ENCODE measurements at places on chromosomes 16 and 17.

GRCh38 chr17:81165246-81166032, at the start of gene PVALEF:
Gene PVALEF (plus strand): TSS chr17:81165507. CDS start chr17:81181227, 15,720 bp downstream.
- no peak for DNase-seq

DNA sequence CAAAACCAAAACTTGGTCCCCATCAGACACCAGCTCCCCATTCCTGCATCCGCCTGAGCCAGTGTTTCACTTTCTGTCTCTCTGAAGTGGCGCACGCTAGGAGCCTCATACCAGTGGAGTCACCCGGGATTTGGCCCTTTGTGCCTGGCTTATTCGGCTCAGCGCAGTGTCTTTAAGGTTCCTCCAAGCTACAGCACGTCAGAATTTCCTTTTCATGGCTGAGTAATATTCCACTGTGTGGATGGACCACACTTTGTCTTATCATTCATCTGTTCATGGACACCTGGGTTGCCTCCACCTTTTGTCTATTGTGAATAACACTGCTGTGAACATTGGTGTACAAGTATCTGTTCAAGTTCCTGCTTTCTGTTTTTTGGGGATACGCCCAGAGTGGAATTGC, 45.2 kb upstream of the CHMP6 start:
- DNase-seq, result no peak

- DNase-seq, result no peak
Measured at GRCh38 chr16:62041401-62041800, 5.2 kb upstream of the CDH8 start.

GRCh38 chr17:81097943-81098308, 63.0 kb downstream of the BAIAP2 start:
- DNase-seq, result peak; percentile 66

DNA sequence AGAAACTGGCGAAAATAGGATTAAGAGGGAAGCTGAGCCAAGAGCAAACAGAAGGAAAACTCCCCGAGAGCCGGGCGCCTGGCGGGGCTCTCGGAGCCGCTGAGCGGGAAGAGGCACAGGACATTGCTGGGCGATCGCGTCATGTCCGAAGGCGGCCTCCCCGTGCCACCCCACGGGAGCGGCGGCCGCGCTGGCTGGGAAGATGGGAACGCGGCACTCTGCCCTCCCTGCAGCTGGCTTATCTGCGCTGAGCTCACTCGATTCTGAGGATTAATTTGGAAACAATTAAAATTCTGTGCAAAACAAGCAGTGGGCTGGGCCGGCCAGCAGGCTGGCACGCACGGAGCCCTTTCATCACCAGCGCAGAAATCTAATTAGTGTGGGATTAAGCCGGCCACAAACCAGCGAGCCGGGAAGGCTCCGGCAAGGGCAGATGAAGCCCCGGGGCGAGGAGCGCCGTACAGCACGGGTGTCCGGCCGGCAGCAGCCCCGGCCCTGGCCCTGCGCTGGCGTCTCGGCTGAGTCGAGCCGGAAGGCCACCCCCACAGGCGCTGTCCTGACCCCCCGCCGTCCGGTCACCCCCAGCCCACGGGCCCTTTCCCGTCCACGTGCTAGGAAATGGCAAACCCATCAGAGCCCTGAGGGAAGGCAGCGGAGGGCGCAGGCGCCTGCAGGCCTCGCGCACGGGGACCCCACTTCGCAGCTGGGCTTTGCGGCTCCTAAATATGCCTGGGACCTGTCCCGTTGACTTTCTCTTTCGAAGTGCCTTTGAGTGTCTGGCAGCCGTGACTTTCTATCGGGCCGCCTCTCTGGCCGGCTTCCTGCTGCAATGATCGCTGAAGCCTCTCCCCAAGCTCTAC, 37.9 kb downstream of the SOX8 start:
- peak; percentile 83 for DNase-seq

DNA sequence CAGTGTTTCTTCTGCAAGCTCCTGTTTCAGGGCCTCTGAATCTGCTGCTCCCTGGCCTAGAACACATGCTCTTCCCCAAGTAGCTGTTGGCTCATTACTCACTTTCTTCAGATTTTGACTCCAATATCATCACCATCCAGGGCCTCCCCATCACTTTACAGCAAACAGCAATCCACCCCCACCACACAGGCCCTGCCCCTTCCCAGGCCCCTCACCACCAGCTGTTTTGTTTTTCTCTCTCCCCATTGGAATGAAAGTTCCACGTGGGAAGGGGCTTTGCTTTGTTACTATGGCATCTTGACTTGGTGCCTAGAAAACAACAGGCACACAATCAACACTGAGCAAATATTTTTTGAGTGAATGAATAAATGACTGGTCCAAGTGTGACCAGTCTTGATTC, 4.0 kb downstream of the TMEM170A start:
- DNase-seq, result no peak

DNA sequence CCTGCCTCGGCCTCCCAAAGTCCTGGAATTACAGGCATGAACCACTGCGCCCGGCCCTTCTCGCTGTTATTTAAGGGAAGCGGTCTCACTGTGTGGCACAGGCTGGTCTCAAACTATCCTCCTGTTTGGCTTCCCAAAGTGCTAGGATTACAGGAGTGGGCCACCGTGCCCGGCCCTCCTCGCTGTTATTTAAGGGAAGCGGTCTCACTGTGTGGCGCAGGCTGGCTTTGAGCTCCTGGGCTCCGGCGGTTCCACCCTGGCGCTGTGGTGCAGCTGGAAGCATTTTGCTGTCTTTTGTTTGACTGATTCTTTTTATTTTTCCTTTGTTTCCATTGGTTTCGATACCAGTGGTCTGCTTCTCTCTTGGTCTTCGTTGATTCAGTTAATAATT, 40.7 kb downstream of the FOXK2 start:
- DNase-seq, result no peak

- DNase-seq, result no peak
Measured at GRCh38 chr17:76873856-76874255, 5.7 kb downstream of the MGAT5B start.

- peak; percentile 14 for DNase-seq
Measured at GRCh38 chr16:89458551-89458950, 31.8 kb downstream of the ANKRD11 start.

DNA sequence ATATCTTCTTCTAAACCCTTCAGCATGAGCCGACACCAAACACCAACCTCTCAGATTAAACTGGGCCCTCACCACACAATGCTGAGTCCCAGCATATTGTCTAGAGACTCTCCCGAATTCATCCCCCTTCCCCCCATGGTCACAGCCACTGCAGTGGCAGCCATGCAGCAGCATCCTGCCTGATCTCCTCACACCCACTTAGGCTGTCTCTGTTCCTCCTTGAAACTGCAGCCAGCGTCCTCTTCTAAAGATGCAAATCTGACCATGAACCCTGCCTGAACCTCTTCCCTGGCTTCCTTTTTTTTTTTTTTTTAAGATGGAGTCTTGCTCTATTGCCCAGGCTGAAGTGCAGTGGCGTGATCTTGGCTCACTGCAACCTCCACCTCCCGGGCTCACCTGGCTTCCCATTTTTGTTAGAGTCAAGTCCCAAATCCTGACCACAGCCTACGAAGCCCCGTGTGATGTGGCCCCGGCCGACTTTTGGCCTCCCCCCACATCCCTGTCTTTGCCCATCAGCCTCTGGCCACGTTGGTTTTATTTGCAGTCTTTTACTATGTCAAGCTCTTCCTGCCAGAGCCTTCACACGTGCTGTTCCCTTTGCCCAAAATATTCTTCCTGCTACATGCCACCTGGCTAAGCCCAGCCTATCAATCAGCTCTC, 2.8 kb downstream of the FA2H start:
- DNase-seq, result no peak

GRCh38 chr17:81332914-81333528, 37.9 kb upstream of the SLC38A10 start:
- DNase-seq, result no peak

GRCh38 chr16:72764015-72764654, 283.8 kb downstream of the ZFHX3 start:
- no peak for DNase-seq

DNA sequence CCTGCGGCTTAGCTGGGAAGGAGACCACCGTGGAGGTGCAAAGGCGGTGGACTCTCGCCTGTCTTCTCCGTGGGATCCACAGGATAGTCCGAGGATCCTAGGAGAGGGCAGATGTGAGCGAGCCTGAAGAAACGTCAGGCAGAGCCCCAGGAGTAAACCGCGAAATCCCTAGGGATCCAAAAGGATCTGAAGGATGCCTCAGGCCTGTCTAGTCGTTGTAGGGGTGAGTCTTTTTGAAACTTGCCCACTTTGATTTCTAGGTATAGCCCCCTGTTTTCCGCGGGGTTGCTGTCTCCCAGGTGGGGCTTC, 576.5 kb downstream of the KCNJ18 start:
- DNase-seq, result no peak

GRCh38 chr17:14317383-14317782, 16.5 kb downstream of the HS3ST3B1 start:
- no peak for DNase-seq

DNA sequence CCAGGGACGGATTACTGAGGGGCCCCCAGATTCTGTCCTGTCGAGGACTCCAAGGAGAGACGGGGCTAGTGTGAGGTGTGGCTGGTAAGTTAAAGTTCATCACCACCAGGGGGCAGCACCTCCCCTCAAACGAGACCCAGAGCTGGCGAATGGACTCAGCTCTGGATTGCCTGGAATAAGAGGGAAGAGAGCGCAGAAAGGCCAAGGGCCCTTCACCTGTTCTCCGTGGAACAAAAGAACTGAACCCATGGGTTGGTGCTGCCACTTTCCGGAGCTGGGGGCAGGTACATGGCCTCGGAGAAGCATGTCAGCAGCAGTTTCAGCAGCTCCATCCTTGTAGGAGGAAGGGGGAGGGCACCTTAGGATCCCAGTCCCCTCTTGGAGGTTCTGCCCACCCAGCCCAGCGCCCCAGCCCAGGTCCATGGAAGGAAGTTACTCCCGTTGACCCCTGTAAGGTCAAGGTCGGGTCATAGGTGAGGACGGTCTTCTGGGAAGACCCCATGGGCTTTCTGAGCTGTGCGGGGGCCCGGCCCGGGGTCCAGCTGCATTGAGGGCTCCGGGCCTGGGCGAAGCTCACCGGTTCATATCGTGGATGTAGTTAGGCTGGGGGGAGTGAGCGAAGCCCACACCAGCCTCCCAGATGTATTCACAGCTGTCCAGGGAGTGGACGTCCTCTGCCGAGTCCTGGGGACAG, 10.8 kb downstream of the HID1 start:
- DNase-seq, result peak; percentile 87

DNA sequence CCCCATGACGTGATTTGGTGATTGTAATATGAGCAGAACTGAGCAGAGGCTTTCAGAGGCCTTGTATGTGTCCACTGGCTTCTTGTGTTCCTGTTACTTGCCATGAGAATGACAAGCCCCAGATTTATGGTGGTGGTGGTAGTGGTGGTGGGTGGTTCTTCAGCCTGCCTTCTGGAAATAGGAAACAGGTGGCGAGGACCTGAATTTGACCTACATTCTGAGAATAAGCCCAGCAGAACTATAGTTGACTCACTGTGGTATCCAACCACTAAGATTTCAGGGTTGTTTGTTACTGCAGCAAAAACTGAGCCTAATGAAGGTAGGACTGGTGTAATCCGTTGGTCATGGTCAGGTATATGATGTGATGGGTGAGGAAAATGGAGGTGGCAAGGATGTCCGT, 93.0 kb downstream of the SHISA9 start:
- DNase-seq, result no peak

- no peak for DNase-seq
Measured at GRCh38 chr17:58245428-58246103, 7.2 kb downstream of the LPO start.

DNA sequence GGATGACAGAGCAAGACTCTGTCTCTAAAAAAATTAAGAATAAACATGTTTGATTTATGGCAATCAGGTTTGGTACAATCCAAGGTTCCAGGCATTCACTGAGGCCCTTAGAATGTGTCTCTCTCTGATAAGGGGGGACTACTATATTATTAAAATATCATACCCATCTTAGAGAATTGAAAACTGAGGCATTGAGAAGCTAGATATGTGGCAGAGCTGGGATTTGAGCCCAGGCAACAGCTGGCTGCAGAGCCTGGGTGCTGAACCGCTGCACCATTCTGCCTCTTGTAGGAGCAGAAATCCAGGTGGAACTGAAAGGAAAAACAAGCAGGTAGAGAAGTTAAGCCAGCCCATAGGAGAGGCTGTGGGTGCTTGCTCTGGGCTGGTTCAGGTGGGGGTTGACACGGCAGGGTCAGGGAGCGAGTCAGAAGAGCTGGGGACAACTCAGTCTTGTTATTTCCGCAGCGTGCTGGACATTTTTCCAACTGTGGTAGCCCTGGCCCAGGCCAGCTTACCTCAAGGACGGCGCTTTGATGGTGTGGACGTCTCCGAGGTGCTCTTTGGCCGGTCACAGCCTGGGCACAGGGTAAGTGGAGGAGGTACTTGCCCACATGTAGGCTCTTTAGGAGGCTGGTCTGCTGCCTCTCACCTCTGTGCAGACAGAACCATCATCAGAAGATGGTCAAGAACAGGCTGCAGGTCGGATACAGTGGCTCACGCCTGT, 62.5 kb downstream of the WIPI1 start:
- DNase-seq, result no peak

DNA sequence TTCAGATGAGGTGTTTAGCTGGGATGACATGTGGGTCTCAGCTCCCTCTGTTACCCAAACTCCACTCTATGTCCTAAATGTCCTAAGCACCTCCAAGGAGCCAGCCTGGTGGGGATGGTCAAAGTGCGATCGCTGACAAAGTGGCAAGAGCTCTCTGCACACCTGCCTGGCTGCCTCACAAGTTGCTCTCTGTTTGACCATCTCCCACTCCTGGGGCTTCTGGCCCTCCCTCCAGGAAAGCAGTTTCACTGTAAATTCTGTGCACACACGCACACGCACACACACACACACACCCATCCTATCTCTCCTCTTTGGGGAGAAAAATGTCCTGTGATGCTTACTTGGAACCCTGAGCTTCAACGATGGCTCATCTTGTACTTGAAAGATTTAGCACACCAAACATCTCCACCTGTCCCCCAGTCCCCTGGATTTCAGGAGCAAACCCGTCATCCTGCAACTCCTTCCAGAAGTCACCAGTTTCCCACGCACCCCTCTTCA, 1.7 kb downstream of the PITPNA start:
- no peak for DNase-seq

DNA sequence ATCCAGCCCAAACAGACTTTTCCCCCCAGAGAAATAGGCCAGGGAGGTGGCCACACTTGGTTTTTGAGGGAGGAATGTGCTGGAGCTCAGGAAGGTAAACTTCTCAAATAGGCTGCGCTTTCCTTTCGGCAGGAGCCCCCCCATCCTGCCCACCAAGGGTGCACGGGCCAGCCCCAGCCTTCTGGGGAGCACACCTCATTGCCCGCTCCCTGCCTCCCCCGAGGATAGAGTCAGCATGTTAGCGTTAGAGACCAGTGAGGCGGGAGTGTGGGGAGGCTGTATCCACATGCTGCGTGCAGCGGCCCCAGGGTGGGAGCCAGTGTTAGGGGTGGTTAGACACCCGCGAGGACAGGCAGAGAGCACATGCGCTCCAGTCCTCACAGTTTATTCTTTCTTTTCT, 42.3 kb downstream of the PIPOX start:
- DNase-seq, result no peak

DNA sequence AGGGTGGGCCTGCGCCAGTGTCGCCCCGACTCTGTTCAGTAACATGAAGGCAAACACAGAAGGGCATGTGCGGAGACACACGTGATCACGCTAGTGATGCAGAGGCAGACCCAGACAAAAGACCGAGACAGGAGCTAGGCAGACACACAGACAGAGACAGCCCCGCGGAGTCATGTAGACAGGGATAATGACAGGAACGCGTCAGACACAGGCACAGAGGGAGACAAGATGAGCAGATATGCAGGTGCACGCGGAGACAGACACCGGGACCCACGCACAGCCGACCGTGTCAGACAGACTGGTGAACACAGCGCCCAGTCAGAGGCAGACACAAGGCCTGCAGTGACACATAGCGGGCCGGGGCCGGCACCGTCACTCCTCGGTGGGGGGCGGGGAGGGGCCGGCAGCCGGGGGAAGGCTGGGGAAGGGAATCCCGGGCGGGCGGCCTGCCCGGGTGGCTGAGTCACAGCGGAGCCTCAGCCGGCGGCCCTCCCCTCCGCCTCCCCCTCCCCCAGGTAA, 7.4 kb downstream of the KDM6B start:
- DNase-seq, result peak; percentile 92
